ENCODE measurements at places on chromosomes 2 and 18. TPM values are rescaled to one million over a fixed set of nuclear protein-coding genes. Genes with fewer than 3 reads are reported as not detected.

IL36A gene
- total RNA-seq: not detected

UGT1A8 gene
- not detected for total RNA-seq

DNA sequence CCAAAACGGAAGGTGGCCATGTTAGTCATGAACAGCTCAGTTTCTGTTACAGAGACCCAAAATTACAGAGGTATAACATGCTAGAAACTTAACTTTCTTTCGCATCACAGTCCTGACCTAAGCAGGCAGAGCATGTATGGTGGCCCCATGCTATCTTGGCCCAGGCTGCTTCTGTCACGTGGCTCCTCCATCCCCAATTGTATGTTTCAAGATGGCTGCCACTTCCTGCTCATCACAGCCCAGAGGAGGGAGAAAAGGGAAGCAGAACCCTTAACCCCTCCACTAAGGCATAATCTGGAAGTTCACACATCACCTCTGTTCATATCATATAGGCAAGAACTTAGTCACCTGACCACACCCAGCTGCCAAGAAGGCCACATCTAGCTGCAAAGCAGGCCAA is 28.7 kb downstream of the CDK15 start:
- H3K4me1 ChIP-seq: peaks cover 15% of the 10 kb centered on the region
- H3K27me3 ChIP-seq: no peaks in the 10 kb centered on the region

DNA sequence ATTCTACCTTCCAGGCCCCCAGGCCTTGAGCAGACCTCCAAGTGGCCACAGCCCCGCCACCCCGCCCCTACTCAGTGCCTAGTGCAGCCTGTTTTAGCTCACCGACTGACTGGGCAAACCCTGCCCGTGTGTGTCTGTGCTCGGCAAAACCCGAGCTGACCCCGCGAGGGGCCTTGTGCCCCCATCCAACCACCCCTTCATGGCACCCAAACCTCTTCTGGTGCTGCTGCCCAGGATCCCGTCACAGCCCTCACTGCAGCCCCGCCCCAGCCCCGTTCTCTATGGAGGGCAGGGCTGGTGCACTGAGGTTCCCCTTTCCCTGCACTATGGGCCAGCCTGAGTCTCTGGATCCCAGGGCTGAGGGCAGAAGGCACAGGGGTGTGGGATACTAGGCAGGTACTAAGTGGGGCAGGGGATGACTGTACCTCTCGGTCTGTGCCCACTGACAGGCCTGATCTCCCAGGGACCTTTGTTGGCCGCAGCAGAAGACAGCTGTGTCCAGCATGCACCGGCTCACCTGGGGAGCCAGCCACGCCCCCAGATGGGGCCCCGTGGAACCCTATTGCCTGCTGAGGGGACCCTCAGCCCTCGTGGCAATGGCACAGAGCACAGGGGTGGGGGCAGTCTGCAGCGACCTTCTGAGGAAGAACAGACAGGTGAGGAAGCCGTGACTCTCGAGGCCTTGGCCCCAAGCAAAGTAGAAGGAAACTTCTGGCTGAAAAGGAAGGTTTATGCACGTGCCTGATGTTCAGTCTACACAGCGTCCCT is 69.9 kb upstream of the OTOS start:
- H3K27ac ChIP-seq: no peak overlapping the region
- DNase-seq: no peak
- no peak overlapping the region for H3K4me3 ChIP-seq
- H3K36me3 ChIP-seq: no peaks in the 10 kb centered on the region

DNA sequence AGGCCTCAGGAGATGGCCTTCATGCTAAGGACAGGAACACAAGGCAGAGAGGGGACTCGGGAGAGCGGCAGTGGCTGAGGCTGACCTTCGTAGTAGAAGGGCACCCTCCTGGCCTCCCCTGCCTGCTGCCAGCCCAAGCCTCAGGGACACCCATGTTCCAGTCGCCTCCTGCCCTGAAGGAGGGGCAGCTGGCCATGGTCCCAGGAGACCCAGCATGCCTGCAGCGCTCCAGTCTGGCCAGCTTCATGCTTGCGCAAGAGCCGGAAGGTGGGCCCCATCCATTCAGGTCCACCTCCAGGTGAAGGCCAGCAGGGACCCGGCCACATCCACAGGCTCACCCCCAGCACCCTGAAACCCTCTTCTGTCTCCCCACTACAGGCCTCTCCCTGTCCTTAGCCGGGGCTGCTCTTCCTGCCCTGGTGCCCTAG is 35.0 kb downstream of the BIN1 start:
- H3K27ac ChIP-seq: no peak overlapping the region
- 0 out of 2 replicates have a peak, but pooled peaks cover 8% of the 10 kb centered on the region for H3K4me1 ChIP-seq
- H3K4me3 ChIP-seq: no peak overlapping the region
- DNase-seq: no peak

DNA sequence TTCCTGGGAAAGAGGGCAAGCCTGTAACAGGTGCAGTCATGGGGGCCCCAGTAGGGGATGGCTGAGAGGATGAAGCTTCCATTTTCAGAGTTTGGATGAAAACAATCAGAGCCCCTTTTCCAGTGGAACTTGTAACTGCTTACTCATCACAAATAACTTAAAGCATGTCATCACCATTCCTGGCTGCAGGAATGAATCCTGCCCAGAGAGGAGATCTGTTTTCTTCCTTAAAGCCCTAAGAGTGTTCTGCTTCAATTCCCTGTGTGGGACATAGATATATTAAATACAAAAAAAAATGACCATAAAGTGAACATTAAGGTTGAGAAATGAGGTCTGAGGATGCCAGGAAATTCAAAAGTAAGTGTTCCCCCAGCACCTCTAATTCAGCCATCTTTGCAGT is 183.4 kb upstream of the MEIS1 start:
- no peaks in the 10 kb centered on the region for H3K4me1 ChIP-seq
- no peaks in the 10 kb centered on the region for H3K27me3 ChIP-seq
- no peak for DNase-seq
- H3K27ac ChIP-seq: no peak overlapping the region

- no peak for DNase-seq
- H3K4me3 ChIP-seq: no peak overlapping the region
- H3K4me1 ChIP-seq: peaks cover 15% of the 10 kb centered on the region
- no peak overlapping the region for H3K27ac ChIP-seq
- H3K27me3 ChIP-seq: no peaks in the 10 kb centered on the region
- no peaks in the 10 kb centered on the region for H3K36me3 ChIP-seq
Measured at GRCh38 chr2:19743641-19744040, 158.1 kb downstream of the TTC32 start.

All from GM23248 (cell line).